ENCODE measurements at places on chromosomes 5 and 9. TPM values are rescaled to one million over a fixed set of nuclear protein-coding genes. Genes with fewer than 3 reads are reported as not detected.
A peak's percentile ranks its signal among the peaks of the same experiment; 100 is the strongest.

GRCh38 chr5:117486879-117487391, 912.3 kb upstream of the SEMA6A start:
- DNase-seq = peak; percentile 26

DNA sequence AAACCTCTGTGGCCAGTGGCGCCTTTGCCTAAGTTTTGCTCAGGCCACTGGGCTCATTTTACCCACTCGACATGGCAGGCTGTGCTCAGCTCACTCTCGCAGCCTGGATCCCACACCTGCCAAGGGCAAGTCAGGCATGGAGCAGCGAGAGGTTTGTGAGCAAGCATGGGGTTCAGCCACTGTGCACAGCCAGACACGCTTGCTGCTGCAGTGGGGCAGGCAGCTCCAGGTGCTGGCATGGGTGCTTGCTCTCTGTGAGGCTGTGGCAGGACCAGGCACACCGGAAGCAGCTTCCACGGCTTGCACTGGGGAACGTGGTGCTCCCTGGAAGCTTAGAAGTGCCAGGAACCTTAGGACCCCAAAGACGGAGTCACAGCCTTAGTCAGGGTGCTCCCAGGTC, 470.1 kb downstream of the CDH9 start:
- DNase-seq = no peak

- DNase-seq = no peak
Observed at GRCh38 chr5:21173036-21173435, 1185.0 kb upstream of the CDH18 start.

GRCh38 chr9:96453625-96454024, 3.7 kb downstream of the HABP4 start:
- DNase-seq = peak; percentile 45

GRCh38 chr9:99986642-99987041, 80.2 kb downstream of the STX17 start:
- no peak for DNase-seq

DNA sequence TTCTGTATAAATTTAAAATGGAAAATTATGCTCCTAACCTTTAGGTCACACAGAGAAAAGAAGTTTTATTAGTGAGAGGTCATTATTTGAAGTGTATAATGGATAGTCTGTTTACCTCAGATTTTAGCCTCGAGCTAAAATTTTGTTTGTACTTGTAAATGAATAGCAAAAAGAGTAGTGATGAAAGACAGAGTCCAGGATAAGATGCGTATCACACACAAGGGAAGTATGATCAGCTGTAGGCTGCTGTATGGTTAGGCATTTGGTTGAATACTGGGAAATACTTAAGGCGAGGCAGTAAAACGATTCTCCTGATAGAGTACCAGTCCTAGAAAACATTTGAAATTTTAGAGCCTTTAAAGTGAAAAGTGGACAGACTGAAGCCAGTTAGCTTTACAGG, 92.7 kb downstream of the FBXL7 start:
- DNase-seq = no peak

GRCh38 chr5:108271127-108271526, 110.8 kb downstream of the FBXL17 start:
- no peak for DNase-seq

DNA sequence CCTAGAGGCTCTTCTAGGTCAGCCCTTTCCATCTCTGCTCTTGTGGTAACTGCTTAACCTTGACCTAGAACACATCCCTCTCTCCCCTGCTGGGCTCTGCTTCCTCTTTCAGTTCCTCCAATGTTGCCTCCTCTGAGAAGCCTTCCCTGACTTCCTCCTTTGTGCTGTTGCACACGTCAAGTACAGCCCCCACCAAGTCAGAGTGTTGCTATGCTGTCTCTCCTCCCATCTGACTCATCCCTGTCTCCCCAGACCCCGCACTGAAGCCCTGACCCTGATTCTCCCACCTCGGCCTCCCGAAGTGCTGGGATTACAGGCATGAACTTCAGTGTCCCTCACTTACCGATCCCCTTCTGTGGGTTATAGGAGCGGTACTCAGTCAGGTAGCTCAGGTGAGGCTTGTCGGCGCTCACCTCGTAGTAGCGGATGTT, 10.4 kb upstream of the TRIM14 start:
- no peak for DNase-seq

DNA sequence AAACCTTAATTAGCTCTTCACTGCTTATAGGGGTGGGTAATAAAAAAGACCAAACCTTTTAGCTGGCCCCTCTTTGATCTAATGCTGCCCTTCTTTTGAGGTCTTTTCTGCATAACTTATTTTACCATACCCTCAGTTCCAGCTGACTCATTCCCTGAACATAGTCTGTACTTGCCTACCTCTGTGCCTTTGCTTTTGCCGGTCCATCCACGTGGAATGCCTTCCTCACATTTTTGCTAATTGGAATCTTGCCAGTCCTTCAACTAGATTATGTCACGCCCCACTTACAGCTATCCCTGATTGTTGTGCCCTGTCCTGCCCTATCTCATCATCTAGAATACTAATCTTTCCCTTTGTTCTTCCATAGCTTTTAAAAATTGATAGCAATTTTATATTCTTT, 44.2 kb downstream of the FAF2 start:
- DNase-seq = no peak

GRCh38 chr5:136028782-136029742, at the start of gene TGFBI:
Gene TGFBI (plus strand): TSS chr5:136028988. CDS start chr5:136029056, 68 bp downstream.
- DNase-seq = peak; percentile 81

- DNase-seq = no peak
Observed at GRCh38 chr5:72347801-72348308, 27.7 kb downstream of the PTCD2 start.

CFAP157 gene
- total RNA-seq = not detected

TAF11L5 gene
- not detected for total RNA-seq

TLN1 gene
- total RNA-seq = 210 TPM

CAAP1 gene
- total RNA-seq = 22.5 TPM

GPR151 gene
- not detected for total RNA-seq
